T-helper 2 cell (primary cell): ENCODE measurements at places on chromosomes 2 and 18.

DNA sequence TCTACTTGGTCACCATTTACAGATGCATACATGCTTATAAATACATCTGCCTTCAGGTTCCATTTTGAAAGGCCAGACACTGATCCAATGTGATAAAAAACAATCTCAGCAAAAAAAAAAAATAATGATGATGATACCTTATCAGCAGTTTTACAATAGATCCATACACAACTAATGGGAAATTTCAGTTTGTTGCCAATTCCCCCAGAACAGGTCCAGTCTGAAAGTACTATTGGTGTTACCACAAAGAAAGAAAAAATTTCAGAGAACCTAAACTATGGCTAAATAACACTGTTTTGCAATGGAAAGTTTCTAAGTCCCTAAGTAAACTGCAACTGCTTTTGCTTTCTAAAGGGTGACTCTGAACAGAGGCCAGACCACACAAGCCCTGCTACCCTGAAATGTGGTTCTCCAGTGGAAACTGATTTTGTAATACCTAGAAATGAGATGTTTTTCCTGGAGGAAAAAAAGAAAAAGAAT lies 54.1 kb downstream of the LPIN2 start:
- DNase-seq: no peak

- no peak for DNase-seq
Observed at GRCh38 chr2:70347831-70348230, 46.0 kb upstream of the FAM136A start.

- DNase-seq: no peak
Observed at GRCh38 chr18:36467614-36468013, 170.1 kb downstream of the FHOD3 start.

DNA sequence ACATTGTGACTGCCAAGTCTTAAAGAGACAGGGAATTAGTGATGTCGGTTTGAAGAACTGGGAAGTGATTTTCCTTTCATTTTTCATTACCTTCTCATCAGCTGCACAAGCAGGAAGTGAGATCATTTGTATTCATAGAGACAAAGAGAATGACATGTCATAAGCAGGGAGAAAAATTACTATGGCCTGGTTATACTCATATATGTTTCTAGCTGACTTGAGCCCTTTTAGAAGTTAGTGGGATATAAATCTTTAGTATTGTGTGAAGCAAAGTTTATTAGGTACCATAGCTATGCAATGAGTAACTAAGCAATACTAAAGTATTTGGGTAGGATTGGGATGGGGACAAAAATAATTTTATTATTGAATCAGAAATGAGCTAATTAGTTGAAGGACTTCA lies 284.1 kb downstream of the PID1 start:
- no peak for DNase-seq

GRCh38 chr2:231378026-231378722 lies 17.3 kb upstream of the B3GNT7 start:
- no peak for DNase-seq

DNA sequence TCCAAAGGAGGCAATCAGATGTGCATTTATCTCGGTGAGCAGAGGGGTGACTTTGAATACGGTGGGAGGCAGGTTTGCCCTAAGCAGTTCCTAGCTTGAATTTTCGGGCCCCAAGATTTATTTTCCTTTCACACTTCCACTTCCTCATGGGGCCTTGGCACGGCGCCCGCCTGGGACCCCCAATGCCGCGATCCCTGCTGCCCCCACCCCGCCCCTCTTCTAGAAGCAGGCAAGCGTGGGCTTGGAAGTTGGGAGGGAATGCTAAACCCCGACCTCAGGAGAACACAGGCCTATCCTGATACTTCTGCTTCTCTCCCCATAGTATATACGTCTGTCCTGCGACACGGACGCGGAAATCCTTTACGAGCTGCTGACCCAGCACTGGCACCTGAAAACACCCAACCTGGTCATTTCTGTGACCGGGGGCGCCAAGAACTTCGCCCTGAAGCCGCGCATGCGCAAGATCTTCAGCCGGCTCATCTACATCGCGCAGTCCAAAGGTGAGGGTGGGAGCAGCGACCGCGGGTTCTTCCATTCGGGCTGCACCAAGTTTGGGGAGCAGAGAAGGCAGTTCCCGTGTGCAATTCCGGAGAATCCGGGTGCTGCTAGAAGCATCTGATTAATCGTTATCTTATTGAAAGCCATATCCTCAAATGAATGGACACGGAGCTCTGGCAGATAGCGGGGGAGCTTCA lies 21.6 kb downstream of the TRPM8 start:
- DNase-seq: no peak

- no peak for DNase-seq
Observed at GRCh38 chr2:164868563-164869419, 27.2 kb upstream of the COBLL1 start.

DNA sequence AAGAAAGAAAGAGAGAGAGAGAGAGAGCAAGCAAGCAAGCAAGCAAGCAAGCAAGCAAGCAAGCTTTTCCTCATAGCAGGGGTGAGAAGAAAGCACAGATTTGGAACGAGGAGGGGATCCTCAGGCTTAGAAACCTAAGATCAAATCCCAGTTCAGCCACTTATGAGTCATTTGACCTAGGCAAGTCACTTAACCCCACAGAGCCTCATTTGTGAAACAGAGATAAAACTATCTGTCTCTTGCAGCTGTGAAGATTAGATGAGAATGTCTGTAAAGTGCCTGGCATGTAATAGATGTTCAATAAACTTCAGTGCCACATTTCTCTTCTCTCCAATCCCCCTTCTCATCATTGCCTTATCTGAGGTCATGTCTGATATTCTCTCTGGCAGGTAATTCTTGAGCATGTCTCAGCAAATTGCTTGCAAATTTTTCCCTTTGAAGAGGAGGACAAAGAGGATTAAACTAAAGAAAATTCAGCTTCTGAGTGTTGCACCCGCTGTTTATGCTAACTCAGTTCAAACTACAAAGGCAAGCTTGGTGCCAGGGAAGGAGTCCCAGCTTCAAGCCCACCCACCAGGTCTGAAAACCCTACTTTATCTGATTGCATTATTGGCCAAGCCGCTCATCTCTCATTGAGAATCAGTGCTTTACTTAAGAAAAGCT lies 20.3 kb downstream of the ALK start:
- no peak for DNase-seq

DNA sequence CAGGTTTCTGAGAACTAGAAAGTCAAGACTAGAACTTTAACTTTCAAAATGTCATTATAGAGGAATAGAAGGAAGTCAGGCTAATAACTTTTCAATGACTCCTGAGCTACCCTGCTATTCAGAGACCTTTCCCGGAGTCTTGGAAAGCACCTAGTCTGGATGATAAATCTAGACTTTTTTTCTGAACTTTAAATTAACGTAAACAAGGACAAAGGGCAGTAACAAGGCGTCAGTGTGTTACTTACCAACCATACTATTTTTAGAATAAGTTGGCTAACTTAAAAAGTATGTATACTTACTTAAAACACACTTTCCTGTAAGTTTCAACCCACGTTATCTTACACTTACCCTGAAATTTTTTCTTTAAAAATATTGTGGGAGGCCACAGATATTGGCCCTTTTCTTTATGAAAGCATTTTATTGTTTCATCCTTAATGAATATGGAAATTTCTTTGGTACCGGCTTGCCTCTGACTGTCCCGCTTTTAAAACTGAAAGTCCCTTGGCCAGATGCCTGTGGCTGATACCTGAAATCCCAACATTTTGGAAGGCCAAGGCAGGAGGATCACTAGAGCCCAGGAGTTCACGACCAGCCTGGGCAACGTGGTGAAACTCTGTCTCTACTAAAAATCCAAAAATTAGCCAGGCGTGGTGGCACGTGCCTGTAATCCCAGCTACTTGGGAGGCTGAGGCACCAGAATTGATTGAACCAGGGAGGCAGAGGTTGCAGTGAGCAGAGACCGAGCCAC lies 9.7 kb downstream of the PMAIP1 start:
- DNase-seq: no peak
